WTC11 (cell line): ENCODE measurements at places on chromosomes 2 and 18.
A peak's percentile ranks its signal among the peaks of the same experiment; 100 is the strongest.

DNA sequence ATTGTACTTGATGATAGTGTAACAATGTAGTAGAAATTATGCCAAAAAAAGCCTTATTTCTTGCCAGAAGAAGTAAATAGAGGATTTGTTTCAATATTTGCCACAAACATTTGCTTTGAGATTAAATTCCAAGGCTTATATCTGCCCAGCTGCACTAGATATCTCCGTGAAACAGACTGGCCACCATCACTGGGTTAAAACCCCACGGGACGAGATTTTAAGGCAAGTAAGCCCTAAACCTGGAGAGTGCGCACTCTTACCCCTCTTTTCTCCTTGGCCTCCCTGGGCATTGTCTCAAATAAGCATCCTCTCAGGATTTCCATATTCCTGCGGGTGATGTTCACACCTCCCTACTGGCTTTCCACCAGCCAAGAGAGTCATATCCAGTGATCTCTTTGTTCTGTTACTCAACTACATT, 334.4 kb downstream of the AGPS start:
- no peaks in the 10 kb centered on the region for H3K36me3 ChIP-seq
- no peak overlapping the region for H3K27ac ChIP-seq
- peaks cover 12% of the 10 kb centered on the region for H3K4me1 ChIP-seq
- no peak overlapping the region for H3K4me3 ChIP-seq
- DNase-seq = no peak

DNA sequence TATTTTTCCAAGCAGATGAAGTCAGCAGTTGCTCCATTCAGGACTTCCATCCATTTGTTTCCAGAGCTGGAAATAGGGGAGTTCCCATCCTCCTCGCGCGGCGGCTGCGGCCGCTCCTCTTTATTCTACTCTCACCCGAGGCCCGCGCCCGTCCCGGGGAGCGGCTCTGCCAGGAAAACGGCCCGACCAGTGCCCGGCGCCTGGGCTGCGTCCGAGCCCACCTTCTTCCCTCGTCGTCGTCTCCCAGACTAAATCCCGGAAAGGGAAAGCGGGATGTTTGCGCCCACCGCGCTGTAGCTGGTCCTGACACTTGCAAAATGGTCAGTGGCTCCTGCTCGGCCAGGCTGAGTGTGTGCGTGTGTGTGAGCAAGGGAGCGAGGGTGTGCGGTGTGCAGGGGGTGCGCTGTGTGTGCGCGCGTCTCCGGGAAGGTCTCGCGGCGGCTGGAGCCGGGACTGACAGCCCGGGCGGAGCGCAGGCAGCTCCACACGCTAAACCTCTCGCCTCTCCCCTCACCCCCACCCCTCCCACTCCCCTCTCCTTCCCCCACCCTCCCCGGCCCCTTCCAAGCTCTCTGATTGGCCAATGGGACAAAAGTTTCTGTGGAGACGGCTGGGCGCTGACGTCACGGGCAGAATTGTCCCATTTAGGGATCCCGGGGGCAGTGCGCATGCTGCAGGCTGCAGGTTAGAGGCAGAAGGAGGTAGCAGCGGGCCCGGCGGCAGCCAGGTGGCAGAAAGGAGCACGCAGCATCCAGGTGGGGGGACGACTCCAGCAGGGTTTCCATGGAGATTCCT, at the start of gene NOL4:
NOL4 (minus strand) TSS at position 491 of the 795 bp plus-strand sequence. CDS start 1,660 bp downstream, outside the sequence.
- no peaks in the 10 kb centered on the region for H3K36me3 ChIP-seq
- peaks cover 19% of the 10 kb centered on the region for H3K4me1 ChIP-seq
- peak within 1 kb of the TSS; percentile 82 for H3K4me3 ChIP-seq
- H3K27me3 ChIP-seq = peaks cover 51% of the 10 kb centered on the region
- no peak within 1 kb of the TSS for H3K27ac ChIP-seq

GRCh38 chr2:10246370-10246769, 56.3 kb upstream of the HPCAL1 start:
- H3K4me3 ChIP-seq = no peak overlapping the region
- H3K36me3 ChIP-seq = no peaks in the 10 kb centered on the region
- H3K27me3 ChIP-seq = no peaks in the 10 kb centered on the region
- no peak for DNase-seq
- no peak overlapping the region for H3K27ac ChIP-seq

GRCh38 chr2:225004597-225004996, 37.7 kb downstream of the DOCK10 start:
- DNase-seq = no peak
- no peak overlapping the region for H3K4me3 ChIP-seq

DNA sequence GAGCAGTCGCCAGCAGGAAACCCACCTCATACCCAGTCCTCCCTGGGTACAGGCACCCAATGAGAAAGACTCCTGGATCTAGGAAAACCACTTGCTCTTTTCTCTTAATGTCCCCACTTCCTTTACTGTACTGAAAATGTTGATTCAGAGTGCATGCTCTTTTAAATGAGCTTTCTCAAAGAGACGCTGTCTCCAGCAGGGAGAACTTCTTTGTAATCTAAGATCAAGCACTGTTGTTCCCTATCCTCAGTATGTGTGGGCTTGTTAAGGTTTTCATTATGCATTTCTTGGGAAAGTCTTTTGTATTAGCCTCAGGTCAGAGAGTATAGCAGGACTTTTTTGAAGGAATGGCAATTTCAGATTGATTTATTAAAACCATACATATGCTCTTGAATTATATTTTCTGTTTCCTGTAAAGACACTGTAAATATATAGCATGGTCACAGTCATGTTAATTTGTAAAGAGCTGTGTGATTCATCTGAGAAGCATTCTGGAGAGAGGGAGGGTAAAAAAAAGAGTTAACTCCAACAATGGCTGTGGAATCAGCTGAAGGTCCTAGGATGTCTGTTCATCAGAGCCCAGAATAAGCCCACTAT, 178.1 kb downstream of the MGAT5 start:
- peaks cover 6% of the 10 kb centered on the region for H3K36me3 ChIP-seq
- DNase-seq = no peak
- peaks cover 17% of the 10 kb centered on the region for H3K4me1 ChIP-seq

DNA sequence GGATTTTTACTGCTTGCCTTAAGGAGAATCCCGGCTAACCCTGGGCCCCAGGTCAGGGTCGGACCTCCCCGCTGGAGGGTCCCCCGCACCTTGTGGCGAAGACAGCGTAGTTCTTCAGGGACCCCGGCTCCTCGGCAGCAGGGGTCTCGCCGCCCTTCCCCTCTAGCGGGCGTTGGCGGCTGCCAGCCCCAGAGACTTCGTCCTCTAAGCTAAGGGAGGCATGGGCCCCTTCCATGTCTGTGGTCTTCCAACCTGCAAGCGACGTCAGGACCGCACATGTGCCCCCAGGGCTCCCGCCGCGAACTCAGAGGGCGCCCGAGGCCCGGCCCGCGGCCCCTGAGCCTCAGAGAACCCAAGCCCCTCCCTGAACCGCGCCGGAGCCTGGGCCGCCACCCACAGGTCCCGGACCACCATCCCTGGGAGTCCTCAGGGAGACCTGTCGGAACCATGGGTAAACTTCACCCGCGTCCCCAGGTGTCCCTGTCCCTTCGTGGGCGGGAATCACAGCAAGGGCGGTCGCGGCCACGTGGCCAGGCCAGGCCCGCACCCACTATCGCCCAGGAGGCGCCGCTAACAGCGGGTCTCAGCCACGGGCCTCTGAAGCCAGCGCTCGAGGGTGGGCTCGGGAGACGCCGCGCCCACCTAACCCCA, 562 bp downstream of the ANKMY1 start:
- H3K4me3 ChIP-seq = peak overlapping the region; percentile 45
- H3K36me3 ChIP-seq = no peaks in the 10 kb centered on the region; the same call in 1 of the 2 replicates
- peaks cover 29% of the 10 kb centered on the region for H3K4me1 ChIP-seq
- DNase-seq = no peak

DNA sequence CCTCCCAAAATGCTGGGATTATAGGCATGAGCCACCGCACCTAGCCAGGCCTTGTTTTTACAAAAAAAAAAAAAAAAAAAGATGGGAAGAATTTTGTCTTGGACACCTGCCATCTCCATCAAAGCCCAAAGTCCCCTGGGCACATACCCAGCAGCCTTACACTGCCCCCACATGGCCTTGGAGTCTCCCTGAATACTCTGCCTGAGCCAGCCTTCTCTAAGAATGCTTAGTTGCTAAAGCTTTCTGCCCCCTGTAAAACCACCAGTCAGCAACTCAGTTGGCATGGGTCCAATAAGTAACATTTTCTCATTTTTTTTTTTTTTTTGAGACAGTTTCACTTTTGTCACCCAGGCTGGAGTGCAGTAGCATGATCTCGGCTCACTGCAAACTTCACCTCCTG, 40.6 kb downstream of the SPC25 start:
- H3K27me3 ChIP-seq = no peaks in the 10 kb centered on the region
- H3K27ac ChIP-seq = no peak overlapping the region
- H3K4me1 ChIP-seq = peaks cover 13% of the 10 kb centered on the region
- no peak overlapping the region for H3K4me3 ChIP-seq
- DNase-seq = peak; percentile 30

GRCh38 chr2:64233376-64233922, 89.2 kb upstream of the PELI1 start:
- no peaks in the 10 kb centered on the region; the same call in 1 of the 2 replicates for H3K27me3 ChIP-seq
- H3K4me1 ChIP-seq = peaks cover 33% of the 10 kb centered on the region
- DNase-seq = no peak
- peaks cover 3% of the 10 kb centered on the region for H3K36me3 ChIP-seq
- no peak overlapping the region for H3K4me3 ChIP-seq

DNA sequence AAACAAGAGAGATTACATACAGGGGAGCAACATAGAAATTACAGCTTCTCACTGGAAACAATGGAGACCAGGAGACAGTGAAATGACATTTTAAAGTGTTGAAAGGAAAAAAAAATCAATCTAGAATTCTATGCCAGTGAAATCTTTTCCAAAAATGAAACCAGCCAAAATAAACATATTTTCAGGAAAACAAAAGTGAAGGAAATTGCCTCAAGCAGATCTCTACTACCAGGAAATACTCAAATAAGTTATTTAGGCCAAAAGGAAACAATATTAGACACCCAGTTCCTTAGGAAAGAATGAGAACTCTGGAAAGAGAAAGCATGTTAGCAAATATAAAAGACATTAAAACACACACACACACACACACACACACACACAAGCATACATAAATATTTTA, 339.9 kb upstream of the NCKAP5 start:
- H3K27me3 ChIP-seq = no peaks in the 10 kb centered on the region; the same call in 1 of the 2 replicates
- H3K36me3 ChIP-seq = peaks cover 9% of the 10 kb centered on the region
- DNase-seq = no peak
- peaks cover 4% of the 10 kb centered on the region for H3K4me1 ChIP-seq

- no peak overlapping the region for H3K27ac ChIP-seq
- no peak overlapping the region for H3K4me3 ChIP-seq
These were observed 13.8 kb upstream of the YWHAQ start for GRCh38 chr2:9644603-9645002.

GRCh38 chr2:78992451-78992806, 33.1 kb upstream of the REG3G start:
- H3K27me3 ChIP-seq = peaks cover 47% of the 10 kb centered on the region
- peaks cover 15% of the 10 kb centered on the region for H3K4me1 ChIP-seq
- DNase-seq = peak; percentile 53
- H3K36me3 ChIP-seq = no peaks in the 10 kb centered on the region
- H3K4me3 ChIP-seq = peak overlapping the region; percentile 81
- no peak overlapping the region for H3K27ac ChIP-seq

DNA sequence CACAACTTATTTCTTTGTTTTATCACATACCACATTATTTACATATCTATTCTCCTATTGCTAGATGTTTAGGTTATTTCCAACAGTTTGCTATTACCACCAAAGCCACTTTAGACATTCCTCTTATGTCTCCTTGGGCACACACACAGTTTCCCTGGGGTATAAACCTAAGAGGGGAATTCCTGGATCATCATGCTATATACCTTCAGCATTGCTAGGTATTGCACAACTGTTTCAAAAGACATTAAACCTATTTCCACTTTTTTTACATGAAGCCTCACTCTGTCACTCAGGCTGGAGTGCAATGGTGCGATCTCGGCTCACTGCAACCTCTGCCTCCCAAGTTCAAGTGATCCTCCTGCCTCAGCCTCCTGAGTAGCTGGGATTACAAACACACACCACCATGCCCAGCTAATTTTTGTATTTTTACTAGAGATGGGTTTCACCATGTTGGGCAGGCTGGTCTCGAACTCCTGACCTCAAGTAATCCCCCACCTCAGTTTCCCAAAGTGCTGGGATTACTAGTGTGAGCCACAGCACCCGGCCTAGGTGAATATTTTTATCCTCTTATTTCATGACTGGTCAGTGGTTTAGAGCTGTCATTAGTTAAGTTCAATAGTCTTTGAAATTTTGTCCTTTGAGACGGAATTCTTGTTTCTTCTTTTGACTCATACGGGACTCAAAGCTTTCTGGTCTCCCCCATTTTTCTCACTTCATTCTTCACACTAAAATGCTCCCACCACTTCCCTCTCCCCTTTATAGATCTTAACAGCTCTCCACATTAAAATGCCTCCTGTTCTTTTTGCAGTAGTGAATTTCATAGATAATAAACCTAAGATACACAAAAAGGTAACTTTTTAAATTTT, 30.3 kb downstream of the SULT1C4 start:
- peaks cover 23% of the 10 kb centered on the region for H3K4me1 ChIP-seq
- H3K4me3 ChIP-seq = no peak overlapping the region
- no peak overlapping the region for H3K27ac ChIP-seq
- DNase-seq = no peak
- no peaks in the 10 kb centered on the region; the same call in 1 of the 2 replicates for H3K27me3 ChIP-seq

- DNase-seq = no peak
- no peaks in the 10 kb centered on the region; the same call in 1 of the 2 replicates for H3K27me3 ChIP-seq
- no peaks in the 10 kb centered on the region for H3K4me1 ChIP-seq
These were observed 62.1 kb upstream of the HDAC4 start for GRCh38 chr2:239462671-239463506.

GRCh38 chr2:126885751-126886210, 12.9 kb upstream of the TEX51 start:
- H3K36me3 ChIP-seq = no peaks in the 10 kb centered on the region
- peaks cover 21% of the 10 kb centered on the region for H3K27me3 ChIP-seq

- H3K4me3 ChIP-seq = no peak overlapping the region
- no peak overlapping the region for H3K27ac ChIP-seq
- no peak for DNase-seq
- H3K36me3 ChIP-seq = no peaks in the 10 kb centered on the region
These were observed 24.6 kb downstream of the GCA start for GRCh38 chr2:162368494-162368893.

- no peak overlapping the region for H3K27ac ChIP-seq
- H3K36me3 ChIP-seq = peaks cover 6% of the 10 kb centered on the region
- H3K4me3 ChIP-seq = no peak overlapping the region
- peaks cover 8% of the 10 kb centered on the region for H3K4me1 ChIP-seq
These were observed 3.6 kb downstream of the ZC3H8 start for GRCh38 chr2:112251271-112251670.

- H3K4me3 ChIP-seq = no peak overlapping the region
- peaks cover 25% of the 10 kb centered on the region for H3K4me1 ChIP-seq
- no peaks in the 10 kb centered on the region for H3K27me3 ChIP-seq
These were observed 127.6 kb upstream of the HS6ST1 start for GRCh38 chr2:128446049-128446873.

DNA sequence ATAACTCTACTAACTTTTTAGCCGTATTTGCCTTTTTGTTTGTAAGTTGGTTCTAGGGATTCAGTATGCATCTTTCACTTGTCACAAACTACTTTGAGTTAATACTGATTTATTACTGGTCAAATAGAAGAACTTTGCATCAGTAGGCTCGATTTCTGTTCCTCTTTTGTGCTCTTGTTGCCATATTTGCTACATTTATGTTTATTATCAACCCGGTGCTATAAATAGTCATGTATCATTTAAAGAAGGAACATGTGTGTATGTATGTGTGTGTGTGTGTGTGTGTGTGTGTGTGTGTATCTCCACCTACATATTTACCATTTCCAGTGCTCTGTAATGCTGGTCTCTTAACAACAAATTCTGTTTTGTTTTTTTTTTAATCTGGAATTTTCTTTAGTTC, 79.6 kb upstream of the B3GNT7 start:
- H3K4me1 ChIP-seq = no peaks in the 10 kb centered on the region; the same call in 1 of the 2 replicates
- no peaks in the 10 kb centered on the region for H3K27me3 ChIP-seq
- no peak overlapping the region for H3K4me3 ChIP-seq
- peaks cover 22% of the 10 kb centered on the region for H3K36me3 ChIP-seq
- H3K27ac ChIP-seq = no peak overlapping the region
- DNase-seq = no peak
